Fibroblast of lung (primary cell): ENCODE measurements at places on chromosomes 16 and 17.

GRCh38 chr17:10120109-10120485 lies 78.3 kb downstream of the GAS7 start:
- no peak for DNase-seq
- no peaks in the 10 kb centered on the region for H3K36me3 ChIP-seq
- peaks cover 5% of the 10 kb centered on the region for H3K4me1 ChIP-seq
- H3K27me3 ChIP-seq = no peaks in the 10 kb centered on the region
- H3K4me3 ChIP-seq = no peak overlapping the region
- H3K27ac ChIP-seq = no peak overlapping the region

- H3K27ac ChIP-seq = no peak overlapping the region
- no peaks in the 10 kb centered on the region for H3K36me3 ChIP-seq
- H3K4me1 ChIP-seq = no peaks in the 10 kb centered on the region
- no peak for DNase-seq
- H3K27me3 ChIP-seq = no peaks in the 10 kb centered on the region
These were observed 55.4 kb downstream of the NLK start for GRCh38 chr17:28097901-28098300.

GRCh38 chr17:47208744-47209488 lies at the start of gene MYL4:
MYL4 (plus strand) TSS chr17:47209348; CDS start chr17:47209423, 75 bp downstream.
- no peaks in the 10 kb centered on the region for H3K27me3 ChIP-seq
- H3K4me1 ChIP-seq = peaks cover 14% of the 10 kb centered on the region
- no peak within 1 kb of the TSS for H3K4me3 ChIP-seq
- H3K36me3 ChIP-seq = no peaks in the 10 kb centered on the region

GRCh38 chr17:82041144-82041814 lies 3.8 kb upstream of the DCXR start:
- peaks cover 4% of the 10 kb centered on the region for H3K4me1 ChIP-seq
- H3K27ac ChIP-seq = no peak overlapping the region
- no peak for DNase-seq
- H3K27me3 ChIP-seq = no peaks in the 10 kb centered on the region
- H3K4me3 ChIP-seq = no peak overlapping the region

- H3K36me3 ChIP-seq = no peaks in the 10 kb centered on the region
- H3K27ac ChIP-seq = no peak overlapping the region
- no peaks in the 10 kb centered on the region for H3K27me3 ChIP-seq
- H3K4me3 ChIP-seq = no peak overlapping the region
- no peak for DNase-seq
These were observed 25.5 kb downstream of the BAIAP2 start for GRCh38 chr17:81060416-81060815.
